Fibroblast of skin of left quadriceps (primary cell): ENCODE measurements at places on chromosomes 12 and 14.

DNA sequence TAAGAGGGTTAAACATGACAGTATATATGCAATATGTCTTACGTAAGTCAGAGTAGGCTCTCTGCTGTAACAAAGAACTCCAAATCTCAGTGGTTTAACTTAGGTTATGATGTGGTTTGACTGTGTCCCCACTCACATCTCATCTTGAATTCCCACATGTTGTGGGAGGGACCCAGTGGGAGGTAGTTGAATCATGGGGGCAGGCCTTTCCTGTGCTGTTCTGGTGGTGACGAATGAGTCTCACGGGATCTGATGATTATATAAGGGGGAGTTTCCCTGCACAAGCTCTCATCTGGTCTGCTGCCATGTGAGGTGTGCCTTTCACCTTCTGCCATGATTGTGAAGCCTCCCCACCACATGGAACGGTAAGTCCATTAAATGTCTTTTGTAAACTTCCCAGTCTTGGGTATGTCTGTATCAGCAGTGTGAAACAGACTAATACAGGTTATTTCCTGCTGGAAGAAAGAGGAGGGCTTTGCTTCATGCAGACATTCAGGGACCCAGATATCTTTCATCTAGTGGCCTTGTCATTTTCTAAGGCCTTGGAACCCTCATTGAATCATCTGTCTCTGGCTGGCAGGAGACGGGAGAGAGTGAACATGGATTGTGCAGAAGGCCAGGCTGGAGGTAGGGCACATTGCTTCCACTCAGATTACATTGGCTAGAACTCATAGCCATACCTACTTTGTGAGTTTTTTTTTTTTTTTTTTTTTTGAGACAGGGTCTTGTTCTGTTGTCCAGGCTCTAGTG, 96.1 kb downstream of the CRADD start:
- DNase-seq = no peak

DNA sequence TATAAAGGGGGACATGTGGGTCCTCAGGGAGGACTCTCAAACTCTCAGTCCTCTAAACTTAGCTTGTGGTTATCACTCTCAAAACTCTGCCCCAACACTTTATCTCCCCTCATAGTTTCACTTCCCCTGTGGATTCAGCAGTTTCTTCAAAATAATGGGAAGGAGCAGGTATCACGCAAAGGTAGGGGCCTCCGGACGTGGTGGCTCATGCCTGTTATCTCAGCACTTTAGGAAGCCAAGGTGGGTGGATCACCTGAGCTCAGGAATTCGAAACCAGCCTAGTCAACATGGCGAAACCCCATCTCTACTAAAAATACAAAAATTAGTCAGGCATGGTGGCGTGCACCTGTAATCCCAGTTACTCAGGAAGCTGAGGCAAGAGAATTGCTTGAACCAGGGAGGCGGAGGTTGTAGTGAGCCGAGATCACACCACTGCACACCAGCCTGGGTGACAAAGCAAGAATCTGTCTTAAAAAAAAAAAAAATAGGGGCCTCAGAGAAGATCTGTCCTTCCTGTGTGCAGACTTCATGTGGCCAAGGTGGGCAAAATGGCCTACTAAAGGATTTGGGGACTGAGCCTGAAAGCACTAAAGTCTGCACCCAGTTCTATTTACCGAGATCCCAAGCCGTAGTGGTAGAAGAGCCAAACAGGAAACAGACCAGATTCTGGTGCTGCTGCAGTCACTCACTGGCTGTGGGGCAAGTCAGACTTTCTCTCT, 6.4 kb downstream of the ITGB7 start:
- no peak for DNase-seq

- no peak for DNase-seq
These were observed 96.6 kb downstream of the RAD52 start for GRCh38 chr12:852864-853263.

DNA sequence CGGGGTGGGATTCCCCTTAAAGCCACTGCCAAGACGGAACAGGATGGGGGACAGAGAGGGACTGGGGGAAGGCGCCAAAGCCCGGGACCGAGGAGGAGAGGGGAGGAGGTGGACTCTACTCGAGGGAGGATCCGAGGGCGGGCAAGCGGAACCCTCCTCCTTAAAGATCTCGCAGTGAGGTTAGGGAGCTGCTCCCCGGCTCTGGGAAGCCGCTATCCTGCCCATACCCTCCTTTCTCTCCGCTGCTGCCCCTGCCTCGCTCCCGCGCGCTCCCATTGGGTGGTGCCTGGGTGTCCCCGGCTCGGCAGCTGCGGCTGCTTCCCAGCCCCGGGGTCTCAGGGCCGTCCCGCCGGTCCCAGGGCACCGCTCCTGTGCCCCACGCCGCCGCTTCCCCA, 16.4 kb downstream of the KRT18 start:
- DNase-seq = no peak

- no peak for DNase-seq
These were observed 33.9 kb downstream of the TMEM19 start for GRCh38 chr12:71719647-71720370.
